HL-60 (cell line): ENCODE measurements at places on chromosomes 1 and 21.

DNA sequence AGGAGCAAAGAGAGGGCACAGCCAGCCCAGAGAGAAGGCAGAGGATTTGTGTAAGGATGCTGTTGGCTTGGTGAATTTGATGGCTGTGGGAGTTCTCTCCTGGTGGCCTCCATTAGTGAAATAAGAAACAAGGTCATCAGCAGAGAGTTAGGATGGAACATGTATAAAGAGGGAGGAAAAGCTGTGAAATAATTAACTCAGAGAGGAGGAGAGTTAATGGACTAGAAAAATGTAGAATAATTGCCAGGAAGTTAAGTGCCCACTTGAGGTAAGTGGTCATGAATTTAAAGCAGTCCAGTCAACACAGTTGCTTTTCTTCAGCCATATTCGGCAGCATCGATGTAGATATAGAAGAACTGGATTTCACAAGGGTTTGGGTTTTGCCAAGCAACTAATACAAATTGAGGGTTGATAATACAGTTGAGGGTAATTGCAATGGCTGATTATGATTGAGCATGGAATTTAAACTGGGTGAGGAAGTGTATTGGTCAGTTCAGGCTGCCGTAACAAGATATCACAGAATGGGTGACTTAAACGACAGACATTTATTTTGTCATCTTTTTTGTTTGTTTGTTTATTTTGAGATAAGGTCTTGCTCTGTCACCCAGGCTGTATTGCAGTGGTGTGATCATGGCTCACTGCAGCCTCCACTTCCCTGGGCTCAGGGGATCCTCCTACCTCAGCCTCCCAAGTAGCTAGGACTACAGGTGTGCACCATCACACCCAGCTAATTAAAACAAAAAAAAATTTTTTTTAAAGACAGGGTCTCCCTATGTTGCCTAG, 31.7 kb upstream of the KLF17 start:
- DNase-seq, result no peak

- DNase-seq, result peak; percentile 24
Measured at GRCh38 chr1:180230791-180231505, 884 bp downstream of the LHX4 start.

GRCh38 chr1:1178794-1179331, 5.2 kb downstream of the TTLL10 start:
- no peak for DNase-seq

DNA sequence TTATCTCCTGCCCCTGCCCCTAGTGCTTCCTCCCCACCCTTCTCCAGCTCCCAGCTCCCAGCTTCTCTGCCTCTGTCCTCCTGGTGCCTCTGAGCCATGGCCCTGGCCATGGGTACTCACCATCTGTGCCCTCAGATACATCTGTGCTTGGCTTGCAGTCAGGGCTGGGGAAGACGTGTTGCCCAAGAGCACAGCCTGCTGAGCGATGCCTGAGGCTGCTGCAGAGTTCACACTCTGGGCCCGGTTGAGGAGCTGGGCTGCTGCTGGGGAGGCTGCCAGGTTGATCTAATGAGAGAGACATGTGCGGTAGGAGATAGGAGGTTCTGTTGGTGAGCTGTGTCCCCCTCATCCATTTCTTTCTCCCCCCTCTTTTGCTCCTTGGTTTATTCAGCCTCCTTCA, 49.4 kb upstream of the A3GALT2 start:
- DNase-seq, result no peak

- no peak for DNase-seq
Measured at GRCh38 chr1:64836802-64837201, 91.9 kb downstream of the RAVER2 start.
